CD4-positive, alpha-beta T cell treated with Interleukin-2 at 100 ng/mL for 4 hours (primary cell): ENCODE measurements at places on chromosomes 13 and 19.

GRCh38 chr13:23866420-23867026 lies 22.7 kb downstream of the MIPEP start:
- no peak for DNase-seq

- no peak for DNase-seq
Measured at GRCh38 chr13:25494698-25495411, 123.1 kb downstream of the ATP8A2 start.

DNA sequence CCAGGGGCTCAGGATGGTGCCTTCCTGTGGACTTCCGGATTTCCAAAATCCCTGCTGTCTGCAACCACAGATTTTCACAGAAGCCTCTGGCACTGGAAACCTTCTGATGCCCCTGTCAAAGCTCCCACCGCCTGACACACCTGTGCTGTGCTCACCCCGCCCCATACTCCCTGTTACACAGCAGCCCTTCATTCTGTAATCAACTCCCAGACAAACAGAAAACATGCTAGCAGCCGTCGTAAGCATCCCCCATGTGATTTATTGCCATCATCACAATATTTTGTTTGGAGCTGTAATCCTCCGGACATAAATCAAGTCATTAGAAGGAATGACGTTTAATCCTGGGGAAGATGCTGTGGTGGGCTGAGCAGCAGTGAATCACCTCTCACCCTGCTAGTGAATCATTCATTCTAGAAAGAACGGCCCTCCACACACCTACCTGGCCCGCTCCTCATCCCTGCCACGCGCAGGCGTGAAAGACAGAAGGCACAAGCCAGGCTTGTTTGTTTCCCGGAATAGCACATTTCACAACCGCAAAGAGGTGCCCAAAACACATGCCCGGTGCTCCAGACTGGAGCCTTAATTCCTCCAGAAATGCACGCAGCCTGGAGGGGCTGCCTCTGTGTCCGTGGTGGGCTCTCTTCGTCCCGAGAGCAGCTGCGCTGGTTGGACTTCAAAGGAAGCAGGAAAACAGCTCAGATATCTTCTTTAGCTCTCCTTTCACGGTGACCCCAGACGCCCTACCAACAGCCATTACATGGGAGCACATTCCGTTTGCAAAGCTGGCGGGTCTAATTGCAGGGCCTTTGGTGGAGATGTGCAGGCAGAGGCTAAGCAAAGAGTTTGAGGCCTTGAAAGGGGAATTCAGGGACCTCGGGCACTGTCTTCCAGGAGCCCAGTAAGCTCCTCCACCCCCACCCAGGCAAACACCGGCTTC lies 41.3 kb upstream of the KCTD15 start:
- no peak for DNase-seq

DNA sequence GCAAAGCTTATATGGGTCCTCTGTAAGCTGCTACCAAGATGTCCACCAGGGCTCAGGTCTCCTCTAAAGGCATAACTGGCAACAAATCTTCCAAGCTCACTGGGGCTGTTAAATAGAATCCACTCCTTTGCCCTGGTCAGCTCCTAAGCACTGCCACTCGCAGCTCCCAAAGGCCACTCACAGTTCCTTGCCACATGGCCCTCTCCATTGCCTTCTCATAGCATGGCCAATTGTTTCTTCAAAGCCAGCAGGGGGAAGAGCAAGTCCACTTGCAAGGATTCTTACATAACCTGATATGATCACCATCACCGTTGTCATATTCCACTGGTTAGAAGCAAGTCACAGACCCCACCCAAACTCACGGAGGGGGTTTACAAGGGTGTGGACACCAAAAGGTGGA lies 199.5 kb downstream of the SUCLA2 start:
- no peak for DNase-seq

- DNase-seq = no peak
Measured at GRCh38 chr13:110468986-110469495, 92.5 kb downstream of the RAB20 start.

- no peak for DNase-seq
Measured at GRCh38 chr19:16394681-16395375, 70.2 kb downstream of the KLF2 start.

DNA sequence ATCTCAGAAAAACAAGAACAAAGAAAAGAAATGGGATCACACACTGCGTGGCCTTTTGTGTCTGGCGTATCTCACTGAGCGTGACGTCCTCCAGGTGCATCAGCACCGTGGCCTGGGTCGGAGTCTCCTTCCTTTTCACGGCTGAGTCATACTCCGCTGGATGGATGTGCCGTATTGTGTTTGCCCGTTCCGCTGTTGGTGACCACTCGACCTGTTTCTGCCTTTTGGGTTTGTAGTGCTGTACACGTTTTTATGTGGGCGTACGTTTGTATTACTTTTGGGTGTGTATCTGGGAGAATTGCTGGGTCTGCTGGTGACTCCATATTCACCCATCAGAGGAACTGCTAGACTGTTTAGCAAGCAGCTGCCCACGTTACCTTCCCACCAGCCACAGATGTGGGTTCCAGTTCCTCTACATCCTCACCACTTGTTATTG lies 11.4 kb downstream of the ARID3A start:
- DNase-seq = peak; percentile 58

- no peak for DNase-seq
Measured at GRCh38 chr13:40243047-40243446, 423.4 kb downstream of the FOXO1 start.

DNA sequence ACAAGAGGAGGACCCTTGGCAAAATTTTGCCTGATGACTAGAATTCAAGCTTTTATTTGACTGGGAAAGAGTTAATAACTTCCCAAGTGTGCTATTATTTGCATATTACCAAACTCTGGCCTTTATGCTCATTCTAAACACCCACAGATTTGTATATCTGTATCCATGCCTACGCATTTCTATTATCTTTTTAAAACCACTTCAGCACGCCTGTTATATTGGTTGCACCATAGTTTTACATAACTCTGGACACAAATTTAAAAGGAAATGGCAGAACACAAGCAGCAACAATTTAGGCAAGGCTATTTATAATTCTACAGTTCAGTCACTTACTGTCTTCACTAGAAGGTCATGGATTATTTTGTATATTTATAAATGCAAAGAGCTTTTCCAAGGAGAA lies 3.7 kb upstream of the RASL11A start:
- no peak for DNase-seq

GRCh38 chr19:19539698-19540063 lies 1.6 kb downstream of the CILP2 start:
- no peak for DNase-seq
